Activated CD8-positive, alpha-beta memory T cell treated with anti-CD3 and anti-CD28 coated beads, Interleukin-2, amount 50 U/mL, for 4 hours (primary cell): ENCODE measurements at places on chromosomes 16 and 17.

DNA sequence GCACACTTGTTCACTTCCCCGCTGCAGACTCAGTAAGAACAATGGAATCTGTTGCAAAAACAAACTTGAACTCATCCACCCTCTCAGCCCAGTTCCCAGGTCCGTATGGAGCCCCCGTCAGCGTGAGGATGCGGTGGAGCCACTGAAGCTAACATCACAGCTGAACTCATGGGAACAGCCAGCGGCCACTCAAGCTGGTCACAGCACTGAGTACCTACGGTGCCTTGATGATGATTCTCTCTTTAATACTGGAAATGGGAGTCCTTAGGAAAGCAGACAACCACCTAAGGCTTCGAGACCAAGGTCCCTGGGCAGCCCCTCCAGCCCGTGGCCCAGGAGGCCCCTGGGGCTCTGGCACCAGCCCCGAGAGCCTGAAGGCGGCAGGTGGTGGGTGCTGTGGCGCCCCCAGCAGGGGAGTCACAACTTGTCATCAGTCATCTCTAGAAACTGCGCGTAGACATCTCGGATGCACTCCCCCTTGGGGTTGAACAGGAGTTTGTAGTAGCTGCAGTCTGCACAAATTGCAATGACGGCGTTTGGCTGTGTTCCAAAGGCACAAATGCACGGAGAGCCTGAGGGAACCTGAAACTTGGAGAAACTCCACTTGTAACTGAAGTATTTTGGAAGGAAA, 31.0 kb upstream of the RHOT1 start:
- DNase-seq = peak; percentile 18

- no peak for DNase-seq
These were observed 1.7 kb downstream of the ZNF469 start for GRCh38 chr16:88384222-88385111.

GRCh38 chr17:6325051-6325450, 109.9 kb downstream of the AIPL1 start:
- DNase-seq = no peak

- DNase-seq = no peak
These were observed 258.4 kb upstream of the CACNG5 start for GRCh38 chr17:66576473-66576872.

GRCh38 chr17:66517336-66518009, 215.1 kb downstream of the PRKCA start:
- no peak for DNase-seq

DNA sequence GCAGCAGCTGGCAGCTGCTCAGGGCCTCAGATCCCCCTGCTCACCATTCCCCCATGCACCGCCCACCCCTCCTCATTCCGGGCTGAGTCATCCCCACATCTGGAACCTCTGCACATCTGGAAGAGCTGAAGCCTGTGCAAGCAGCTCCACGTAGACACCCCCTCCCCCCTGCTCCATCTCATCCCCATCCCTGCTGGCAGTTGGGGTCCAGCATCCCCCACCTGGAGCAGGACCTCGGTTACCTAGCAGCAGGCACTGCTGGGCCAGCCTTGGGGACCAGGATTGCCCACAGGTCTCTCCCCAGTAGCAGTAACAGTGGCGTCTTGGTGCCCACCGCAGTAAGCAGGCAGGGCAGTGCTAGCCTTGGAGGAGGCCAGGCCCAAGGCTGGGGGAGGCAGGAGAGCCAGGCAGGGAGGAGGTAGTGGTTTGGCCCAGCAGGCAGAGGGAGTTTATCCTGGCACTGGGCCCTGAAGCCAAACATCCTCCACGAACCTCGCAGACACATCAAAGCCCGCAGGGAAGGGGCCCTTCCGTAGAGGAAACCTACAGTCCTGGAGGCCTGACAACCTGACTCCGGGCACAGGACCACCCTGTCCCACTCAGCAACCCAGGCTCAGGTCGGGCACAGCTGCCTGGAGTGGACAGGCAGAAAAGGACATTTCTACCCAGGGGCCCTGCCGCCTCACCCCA, 7.7 kb upstream of the TMEM92 start:
- no peak for DNase-seq

GRCh38 chr17:78980624-78980972, 875 bp upstream of the LGALS3BP start:
- DNase-seq = no peak

DNA sequence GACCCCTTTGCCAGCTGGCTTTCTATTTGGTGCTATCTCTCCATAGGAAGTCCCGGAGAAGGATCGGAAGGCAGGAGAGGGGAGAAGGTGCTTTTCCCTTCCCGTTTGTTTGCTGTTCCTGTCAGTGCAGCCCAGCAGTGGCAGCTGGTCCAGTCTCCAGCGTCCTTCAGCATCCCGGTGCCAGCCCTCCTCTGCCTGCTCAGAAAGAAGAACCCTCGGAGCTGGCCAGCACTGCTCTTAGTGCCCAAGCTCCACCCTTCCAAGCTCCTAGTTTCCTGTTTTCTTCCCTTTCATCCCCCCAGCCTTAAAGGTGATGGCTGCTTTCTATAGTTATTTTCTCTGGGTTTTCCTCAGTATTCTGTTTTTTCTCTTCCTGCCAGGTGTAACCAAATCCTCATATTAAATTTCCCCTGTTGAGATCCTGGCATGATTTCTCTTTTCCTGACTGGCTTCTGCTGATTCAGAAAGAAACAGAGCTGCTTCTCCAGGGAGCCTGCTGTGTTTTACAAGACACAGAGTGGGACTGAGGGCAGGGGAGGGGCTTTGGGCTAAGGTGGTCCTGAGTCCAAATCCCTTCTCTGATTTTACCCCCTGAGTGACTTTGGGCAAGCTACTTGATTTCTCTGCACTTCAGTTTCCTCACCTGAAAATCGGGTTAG, 186.8 kb downstream of the COPRS start:
- no peak for DNase-seq

DNA sequence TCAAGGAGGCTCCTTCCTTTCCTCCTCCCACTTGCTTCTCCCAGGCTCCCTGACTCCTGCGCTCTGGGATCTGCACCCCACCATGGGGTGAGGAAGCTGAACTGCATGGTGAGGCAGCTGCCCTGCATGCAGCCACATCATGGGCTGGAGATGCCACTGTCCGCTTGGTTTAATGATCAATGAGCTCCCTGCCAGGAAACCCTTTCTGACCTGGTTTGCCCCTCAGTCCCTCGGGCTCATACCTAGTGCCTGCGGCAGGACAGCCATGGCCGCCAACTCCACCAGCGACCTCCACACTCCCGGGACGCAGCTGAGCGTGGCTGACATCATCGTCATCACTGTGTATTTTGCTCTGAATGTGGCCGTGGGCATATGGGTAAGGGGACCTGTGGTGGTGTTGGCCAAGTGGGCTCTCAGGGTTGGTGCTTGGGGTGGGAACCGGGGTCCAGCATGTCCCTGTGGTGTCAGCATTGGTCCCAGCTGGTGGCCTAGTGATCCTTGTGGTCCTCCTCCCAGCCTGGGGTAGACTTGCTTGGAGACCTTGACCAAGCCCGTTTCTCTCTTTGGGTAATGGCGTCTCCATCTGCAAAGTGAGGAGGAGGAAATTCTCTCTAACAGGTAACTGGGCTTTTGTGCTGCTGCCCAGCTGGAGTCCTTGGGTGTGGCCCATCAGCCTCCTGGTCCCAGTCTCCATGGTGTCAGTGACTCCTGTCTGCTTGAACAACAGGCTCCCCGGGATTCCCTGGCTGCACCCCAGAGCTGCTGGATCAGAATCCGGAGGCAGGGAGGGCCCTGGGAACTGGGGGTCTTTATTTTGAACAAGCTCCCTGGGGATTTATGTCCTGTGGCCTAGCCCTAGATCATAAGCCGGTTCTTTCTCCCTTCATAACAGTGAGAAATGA, at the start of gene SLC5A10:
SLC5A10 (plus strand) TSS at position 225 of the 902 bp plus-strand sequence; CDS start at position 266, 41 bp downstream.
- no peak for DNase-seq

DNA sequence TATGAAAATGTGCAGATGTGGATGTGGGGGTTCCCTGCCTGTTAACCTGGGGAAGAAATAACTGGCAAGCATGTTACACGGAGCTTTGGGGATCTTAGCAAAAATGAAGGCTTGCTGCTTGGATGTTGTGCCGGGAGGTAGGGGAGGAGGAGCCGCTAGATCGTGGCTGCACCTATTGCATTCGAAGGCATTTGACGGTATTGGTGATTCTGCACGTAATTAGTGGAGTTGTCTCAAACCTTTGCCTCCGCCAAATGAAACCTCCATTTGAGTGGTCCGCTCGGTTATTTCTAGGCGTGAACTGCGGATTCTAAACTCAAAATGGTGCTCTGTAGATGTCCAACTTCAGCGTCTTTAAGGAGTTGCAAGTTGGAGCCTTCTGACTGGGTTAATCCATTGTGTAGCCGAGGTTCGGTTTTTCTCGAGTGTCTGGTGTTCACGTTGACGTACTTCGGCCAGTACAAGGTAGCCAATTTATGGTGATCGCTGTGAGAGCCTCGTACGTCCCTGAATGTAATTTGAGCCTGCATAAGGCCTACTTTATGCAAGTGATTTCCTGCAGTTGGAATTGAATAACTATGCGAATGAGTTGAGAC, 1.5 kb downstream of the TNRC6C start:
- DNase-seq = no peak

DNA sequence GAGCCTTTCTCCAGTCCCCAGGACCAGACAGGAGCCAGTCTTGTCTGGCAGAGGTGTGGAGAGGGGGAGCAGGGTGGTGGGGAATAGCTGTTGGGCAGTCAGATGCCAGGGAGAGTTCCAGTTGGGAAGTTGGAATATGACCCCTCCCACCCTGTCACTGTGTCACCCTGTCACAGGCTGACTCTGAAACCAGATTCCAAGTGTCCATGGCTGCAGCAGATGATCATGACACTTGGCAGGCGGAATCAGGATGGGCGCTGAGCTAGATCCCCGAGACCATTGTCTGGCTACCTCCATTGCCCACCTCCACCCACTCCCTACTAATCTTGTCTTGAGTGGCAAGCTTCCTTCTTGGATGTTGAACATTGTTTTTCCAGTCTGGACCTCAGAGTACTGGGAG, 9.2 kb upstream of the NFATC3 start:
- no peak for DNase-seq

DNA sequence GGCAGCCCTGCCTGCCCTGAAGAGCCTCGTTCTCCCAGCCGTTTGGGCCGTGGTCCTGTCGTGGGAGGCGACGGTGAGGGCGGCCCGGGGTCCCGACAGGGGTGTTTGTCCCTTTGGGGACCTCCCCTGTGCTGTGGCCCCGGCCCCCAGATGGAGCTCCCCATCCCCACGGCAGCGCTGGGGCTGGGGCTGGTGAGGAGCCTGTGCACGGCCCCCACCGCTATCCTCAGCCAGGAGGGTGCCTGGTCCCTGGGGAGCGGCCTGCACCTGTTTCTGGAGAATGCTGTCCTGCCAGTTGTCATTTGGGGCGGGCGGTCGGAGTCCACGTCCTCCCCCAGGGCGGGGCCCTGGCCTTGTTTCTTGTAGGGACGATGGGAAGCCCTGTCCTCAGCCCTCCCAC, 6.6 kb downstream of the CAPN15 start:
- no peak for DNase-seq

DNA sequence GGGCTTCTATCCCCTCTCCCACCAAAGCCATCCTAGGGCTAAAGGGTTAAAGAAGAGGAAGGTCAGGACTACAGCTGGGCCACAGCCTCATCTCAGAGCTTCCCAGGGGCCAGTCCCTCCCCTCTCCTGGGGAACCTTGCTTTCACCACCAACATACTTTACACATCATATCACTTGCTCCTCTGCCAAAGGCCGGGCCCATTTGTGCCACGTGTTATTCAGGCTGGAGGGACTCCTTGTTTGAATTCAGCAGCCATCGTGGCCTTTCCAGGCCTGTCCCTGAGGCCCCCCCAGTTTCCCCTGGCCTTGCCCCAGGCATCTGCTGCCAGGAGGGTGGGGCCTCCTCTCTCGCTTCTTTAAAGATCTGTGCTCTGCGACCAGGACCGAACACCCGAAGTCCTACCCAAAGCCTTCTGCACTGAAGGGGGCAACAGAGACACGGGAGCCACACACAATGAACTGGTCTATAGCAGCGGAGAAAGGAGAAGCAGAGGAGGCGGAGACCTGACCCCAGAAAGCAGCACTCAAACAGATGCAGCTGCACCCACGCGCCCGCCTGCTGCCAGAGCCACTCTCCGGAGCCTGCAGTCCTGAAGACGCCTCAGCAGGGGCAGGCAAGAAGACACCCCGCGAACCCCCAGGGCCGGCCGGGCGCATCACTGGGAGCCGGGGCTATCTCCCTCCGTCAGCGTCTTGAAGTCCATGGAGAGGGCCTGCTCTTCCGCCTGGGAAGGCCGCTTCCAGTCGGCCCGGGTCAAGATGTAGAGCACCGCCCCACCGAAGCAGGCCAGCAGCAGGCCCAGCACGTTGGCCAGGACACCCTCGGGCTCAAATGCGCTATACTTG, 12.1 kb downstream of the CYB561 start:
- DNase-seq = no peak

- no peak for DNase-seq
These were observed 2.3 kb upstream of the CHST6 start for GRCh38 chr16:75497558-75497957.

DNA sequence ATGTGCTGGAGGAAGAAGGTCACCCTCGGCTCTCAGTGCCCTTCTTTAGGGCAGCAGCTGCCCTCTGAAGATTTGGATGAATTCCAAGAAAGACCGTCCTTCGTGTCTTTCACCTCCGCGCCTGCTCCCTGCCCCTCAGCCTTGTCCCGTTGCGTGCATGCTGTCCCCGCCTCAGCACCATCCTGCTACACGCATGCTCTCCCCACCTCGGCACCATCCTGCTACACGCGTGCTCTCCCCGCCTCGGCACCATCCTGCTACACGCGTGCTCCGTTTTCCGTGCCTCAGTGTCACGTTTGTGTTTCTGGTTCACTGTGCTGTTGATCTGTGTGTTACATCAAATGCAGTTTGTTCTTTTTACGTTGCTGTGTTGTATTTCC, 13.5 kb downstream of the ACSF3 start:
- no peak for DNase-seq

- no peak for DNase-seq
These were observed 840 bp downstream of the ADCY7 start for GRCh38 chr16:50267151-50267631.

- DNase-seq = no peak
These were observed 19.9 kb downstream of the ADAM11 start for GRCh38 chr17:44778656-44779210.

- DNase-seq = no peak
These were observed 217.7 kb upstream of the CDH8 start for GRCh38 chr16:62253966-62254365.

DNA sequence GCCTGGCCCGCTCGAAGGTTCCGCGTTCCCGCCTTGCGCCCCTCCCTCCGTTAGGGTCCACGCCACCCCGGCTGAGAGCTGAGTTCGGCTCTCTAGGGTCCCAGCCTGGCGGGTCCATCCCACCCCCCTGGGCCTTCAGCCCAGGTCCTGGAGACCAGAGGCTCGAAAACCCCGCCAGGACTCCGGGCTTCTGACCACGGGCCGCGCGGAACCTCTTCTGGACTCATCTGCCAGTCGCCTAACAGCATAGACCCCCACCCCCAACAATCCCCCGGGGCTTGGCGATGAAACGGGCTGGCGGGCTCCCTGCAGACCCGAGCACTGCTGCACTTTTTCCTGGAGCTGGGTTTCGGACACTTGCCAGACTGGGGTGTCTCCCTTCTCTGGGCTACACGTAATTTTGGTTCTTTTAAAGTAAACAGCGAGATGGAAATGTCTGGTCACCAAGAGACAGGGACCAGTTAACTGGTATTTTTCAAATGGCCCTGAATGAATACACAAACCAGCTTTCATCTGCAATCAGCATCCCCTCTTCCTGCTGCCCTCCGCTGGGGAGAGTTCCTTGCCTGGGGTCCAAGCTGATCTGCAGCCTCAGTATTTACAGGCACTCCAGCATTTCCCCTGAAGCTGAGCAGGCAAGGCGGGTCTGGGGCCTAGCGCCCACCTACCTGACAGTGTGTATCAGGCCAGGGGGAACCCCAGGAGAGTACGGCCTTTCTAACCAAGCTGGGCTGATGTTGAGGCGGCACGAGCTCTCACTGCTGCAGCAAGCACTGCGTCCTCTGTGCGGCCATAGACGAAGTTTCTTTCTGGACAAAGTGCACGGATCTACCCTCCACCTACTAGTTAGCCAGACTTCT, 639 bp upstream of the TRIM65 start:
- no peak for DNase-seq

GRCh38 chr17:65956814-65957213, 235.1 kb downstream of the CEP112 start:
- DNase-seq = no peak
